Kidney (tissue), 22 donors: ENCODE measurements at places on chromosomes 16 and 17. TPM values are rescaled to one million over a fixed set of nuclear protein-coding genes. Genes with fewer than 3 reads are reported as not detected.

DNA sequence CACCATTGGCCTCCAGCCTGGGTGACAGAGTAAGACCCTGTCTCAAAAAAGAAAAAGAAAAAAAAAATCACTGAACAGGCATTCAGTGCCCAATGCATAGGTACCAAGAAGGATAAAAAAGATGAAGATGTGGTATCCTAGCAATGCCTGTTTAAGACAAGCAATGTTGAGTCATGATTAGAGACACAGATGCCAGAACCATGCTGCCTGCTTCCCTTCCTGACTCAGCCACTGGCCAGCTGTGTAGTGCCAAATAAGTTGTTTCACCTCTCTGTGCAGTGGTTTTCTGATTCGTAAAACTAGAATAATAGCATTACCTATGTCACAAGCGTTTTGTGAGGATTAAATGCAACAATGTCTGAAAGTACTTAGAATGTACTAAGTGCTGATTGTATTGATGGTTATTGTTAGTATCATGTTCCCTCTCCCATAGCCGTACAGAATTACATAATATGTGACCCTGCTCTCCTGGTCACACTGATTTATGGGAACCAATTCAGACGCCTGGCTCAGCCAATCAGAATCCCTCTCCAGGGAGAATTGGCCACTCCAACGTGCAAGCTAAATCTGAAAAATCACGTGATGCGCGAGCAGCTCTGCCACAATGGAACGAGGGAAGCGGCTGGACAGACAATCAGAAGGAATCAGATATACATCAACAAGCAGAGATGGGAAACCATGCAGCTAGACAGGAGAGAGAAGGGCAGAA lies 241.9 kb downstream of the SLC39A11 start:
- no peak for DNase-seq

DNA sequence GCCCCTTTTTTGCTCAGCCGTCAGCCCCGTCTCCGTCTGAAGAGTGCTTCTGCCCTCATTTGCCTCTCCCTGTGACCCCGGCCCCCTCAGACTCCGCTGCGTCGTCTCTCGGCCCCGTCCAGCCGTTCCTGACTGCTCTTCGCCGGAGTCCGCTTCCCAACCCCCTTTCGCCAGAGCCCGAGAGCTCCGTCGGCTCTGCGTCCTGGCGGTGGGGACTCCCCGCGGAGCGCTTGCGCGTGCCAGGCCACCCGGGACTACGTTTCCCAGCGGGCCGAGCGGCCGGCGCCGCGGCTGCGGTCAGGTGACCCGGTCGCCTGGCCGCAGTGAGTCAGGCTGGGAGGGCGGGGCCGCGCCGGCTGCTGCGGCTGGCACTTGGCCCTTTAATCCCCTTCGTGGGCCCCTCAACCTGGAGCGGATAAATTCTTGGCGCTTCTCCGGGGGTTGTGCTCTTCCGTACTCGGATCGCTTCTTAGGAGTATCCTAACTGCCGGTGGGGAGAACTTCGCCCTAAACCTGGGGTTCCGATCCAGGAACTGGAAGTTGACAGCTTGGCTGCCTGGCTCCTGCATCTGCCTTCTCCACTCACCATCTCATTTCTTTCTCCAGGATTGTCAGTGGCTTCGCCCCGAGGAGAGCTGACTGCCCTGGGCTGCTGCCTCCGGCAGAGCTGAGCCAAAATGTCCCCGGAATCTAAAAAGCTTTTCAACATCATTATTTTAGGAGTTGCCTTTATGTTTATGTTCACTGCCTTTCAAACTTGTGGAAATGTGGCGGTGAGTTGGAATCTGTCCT lies at the start of gene MFSD11:
TSS of gene MFSD11 (plus strand) at position 444 of the 792 bp plus-strand sequence. CDS start at position 678, 234 bp downstream.
- peak; percentile 95 for DNase-seq

GRCh38 chr17:76416457-76416856 lies 32.0 kb downstream of the SPHK1 start:
- DNase-seq, result no peak

- DNase-seq, result no peak
Measured at GRCh38 chr16:53960050-53960812, 256.3 kb downstream of the FTO start.

GRCh38 chr16:55039931-55040330 lies 109.3 kb downstream of the IRX5 start:
- peak; percentile 21 for DNase-seq

DNA sequence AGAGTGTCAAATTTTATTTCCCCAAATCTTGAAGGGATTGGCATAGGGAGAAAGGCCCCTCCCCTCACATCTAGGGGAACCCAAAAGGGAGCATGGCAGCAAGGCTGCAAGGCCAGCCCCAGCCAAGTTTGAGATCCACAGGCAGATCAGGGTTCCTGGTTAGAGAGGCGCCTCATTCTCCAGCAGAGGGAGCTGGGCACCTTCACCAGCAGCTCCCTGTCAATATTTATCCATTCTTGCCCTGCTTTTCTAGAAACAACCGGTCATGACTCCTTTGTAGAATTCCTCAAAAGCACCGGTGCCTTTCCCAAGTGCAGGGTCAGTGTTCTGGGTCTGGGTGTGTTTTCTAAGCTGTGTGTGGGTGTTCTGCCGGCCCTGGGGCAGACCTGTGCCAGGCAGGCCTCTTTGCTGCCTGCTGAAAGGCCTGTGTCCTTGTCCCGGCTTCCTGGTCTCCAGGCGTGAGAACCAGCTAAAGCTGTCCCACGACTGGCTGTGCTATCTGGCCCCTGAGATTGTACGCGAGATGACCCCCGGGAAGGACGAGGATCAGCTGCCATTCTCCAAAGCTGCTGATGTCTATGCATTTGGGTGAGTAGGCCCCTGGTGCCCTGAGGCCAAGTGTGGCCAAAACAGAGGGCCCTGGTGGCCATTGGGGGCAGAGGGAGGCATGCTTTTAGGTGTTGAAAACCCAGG lies 21.2 kb upstream of the LGALS9 start:
- DNase-seq, result peak; percentile 87

GFAP gene
- 1.4 TPM for total RNA-seq

DNA sequence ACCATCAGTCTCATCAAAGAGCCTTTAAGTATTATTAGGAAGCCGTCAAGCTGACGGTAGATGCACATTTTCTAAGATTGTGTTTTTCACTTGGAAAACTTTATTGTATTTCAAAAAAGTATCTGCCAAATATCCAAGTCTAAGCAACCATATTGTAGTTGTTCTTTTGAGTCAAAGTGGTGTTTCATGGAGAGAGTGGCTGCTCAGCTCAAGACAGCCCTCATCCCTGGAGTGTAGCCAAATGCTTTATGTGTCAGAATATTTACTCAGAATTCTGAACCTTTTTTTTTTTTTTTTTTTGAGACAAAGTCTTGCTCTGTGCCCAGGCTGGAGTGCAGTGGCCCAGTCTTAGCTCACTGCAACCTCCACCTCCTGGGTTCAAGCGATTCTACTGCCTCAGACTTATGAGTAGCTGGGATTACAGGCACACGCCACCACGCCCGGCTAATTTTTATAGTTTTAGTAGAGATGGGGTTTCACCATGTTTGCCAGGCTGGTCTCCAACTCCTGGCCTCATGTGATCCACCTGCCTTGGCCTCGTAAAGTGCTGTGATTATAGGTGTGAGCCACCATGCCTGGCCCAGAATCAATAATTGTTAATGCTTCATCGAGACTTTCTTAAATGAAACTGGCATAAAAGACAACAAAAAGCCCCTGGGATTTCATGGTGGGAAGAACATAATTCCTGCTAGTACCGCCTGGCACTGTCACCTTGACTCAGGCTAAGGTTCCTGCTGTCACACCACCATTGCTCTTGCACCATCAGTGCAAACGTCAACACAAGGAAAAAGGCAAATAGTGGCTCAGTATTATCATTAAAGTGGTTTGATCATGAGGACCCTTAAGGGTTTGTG lies 45.5 kb downstream of the PRKCA start:
- DNase-seq, result peak; percentile 37

- DNase-seq, result no peak
Measured at GRCh38 chr17:68792873-68793272, 162.3 kb downstream of the ABCA8 start.

PMM2 gene
- total RNA-seq, result 39.5 TPM

DNA sequence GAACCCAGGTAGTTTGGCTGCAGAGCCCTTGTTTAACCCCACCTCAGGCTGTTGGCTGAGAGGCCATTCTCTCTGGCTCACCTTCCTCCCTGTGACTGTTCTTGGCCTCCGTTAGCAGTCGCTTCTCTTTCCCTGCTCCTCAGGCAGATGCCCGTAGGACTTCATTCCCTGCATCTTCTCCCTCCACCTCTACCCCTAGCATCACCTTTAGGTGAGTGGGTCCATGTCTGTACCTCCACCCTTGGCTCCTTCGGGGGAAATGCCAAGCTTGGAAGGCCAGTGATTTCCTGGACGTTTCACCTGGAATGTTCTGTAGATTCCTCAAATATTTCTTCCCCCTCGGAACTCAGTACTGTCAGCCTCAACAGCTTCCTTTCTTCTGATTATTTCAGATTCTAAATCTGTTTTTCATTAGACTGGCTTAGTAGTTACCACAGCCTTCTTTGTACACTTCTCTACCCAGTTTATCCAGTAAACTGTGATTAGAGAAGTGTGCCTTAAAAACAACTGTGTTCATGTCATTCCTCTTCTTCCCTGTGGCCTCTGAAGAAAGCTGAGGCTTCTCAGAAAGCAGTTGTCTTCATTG lies 227.9 kb downstream of the MSI2 start:
- no peak for DNase-seq

- DNase-seq, result no peak
Measured at GRCh38 chr16:88394426-88394825, 11.7 kb downstream of the ZNF469 start.

- DNase-seq, result no peak
Measured at GRCh38 chr16:67546091-67546501, 16.2 kb upstream of the CTCF start.

DNA sequence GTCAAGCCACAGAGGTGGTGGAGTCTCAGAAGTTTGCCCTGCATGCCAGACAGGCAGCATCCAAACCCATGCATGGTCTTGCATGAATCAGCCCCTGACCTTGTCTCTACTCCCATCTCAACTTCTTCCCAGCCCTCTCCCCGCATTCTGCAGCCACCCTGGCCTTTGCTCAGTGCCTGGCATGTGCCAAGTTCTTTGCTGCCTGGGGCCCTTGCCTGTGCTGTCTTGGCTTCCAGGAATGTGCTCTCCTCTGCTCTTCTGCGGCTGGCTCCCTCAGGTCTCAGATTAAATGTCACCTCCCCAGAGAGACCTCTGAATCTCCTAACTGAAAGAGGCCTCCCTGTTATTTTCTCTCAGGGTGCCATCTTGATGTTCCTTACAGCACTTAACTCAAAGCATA lies 17.6 kb downstream of the DRC3 start:
- DNase-seq, result no peak

DNA sequence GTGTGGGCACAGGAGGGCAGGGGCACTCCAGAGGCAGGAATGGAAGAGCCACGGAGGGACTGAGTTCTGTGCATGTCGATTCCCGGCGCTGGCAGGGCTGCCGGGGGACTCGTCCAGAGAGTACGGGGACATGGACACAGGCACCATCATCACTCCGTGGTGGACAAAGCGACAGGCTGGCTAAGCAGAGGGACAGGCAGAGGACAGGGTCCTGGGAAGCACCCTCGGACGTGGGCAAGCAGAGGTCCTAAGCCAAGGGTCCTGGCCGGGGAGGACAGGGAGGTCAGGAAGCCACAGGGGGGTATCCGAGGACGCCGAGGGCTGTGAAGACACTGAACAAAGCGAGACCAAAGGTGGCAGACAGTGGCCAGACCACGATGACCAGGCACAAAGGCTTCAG lies 44.3 kb upstream of the ENPP7 start:
- no peak for DNase-seq

- DNase-seq, result peak; percentile 26
Measured at GRCh38 chr17:72354071-72354470, 233.3 kb downstream of the SOX9 start.

GRCh38 chr17:71825687-71826086 lies 295.1 kb upstream of the SOX9 start:
- no peak for DNase-seq

RAC3 gene
- total RNA-seq, result 2.6 TPM

KCTD5 gene
- 19.9 TPM for total RNA-seq

- DNase-seq, result no peak
Measured at GRCh38 chr17:52233176-52233575, 74.7 kb upstream of the CA10 start.

ZMYND15 gene
- 5.1 TPM for total RNA-seq

SLFN14 gene
- 0.09 TPM for total RNA-seq

- DNase-seq, result no peak
Measured at GRCh38 chr16:69428652-69429051, 4.2 kb downstream of the CYB5B start.

ASB16 gene
- 0.25 TPM for total RNA-seq

GRCh38 chr17:7237761-7238419 lies 1.4 kb downstream of the PHF23 start:
- peak; percentile 71 for DNase-seq

DNA sequence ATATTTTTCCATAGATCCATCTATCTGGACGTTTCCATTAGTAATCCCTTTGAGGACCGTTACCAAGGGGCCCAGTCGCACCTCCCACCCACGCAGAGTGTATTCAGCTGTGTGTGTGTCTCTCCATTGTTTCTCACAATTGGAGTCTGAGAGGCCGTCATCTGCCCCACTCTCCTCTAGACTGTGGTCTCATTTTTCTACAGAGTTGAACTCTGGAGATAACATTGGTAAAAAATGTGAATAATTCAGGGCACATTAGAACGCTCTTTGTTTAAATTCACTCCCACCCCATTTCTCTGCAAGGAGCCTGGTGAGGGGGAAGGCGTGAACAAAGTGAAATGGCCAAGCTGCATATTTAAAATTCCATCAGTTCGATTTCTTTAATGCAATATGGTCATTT lies 333.1 kb upstream of the MAF start:
- no peak for DNase-seq

DNA sequence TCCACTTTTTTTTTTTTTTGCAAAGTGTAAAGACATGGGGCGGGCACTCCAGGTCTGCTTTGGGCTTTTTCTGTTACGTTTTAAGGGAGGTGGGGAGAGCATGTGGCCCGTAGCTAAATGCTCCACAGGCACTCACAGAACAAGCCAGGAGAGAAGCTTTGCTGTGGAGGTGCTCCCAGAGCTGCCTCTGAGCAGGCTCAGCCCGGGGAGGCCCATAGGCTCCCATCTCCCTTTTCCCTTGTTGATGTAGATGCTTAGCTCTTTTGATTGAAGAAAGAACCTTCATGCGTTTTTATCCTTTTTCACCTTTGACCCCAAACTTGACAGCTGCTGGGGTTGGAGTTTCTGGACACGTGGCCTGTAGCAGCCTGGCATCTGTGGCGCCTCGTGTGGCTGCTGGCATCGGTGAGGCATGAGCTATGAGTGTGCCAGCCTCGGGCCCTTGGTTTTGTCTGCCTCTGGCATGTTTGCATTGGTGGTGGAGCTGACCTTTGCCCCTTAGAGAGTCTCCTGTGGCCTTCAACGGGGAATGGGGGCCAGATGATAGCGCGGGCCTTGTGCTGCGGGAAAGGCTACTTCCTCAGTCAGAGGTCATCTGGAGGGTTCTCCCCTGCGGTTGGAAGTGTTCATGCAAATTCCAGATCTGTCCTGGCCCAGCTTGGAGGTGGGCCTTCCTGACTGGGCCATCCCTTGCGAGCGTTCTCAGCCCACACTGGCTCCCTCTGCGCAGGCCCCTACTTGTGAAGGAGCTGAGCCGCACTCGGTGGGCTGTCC lies 20.0 kb upstream of the IL17C start:
- DNase-seq, result no peak

GRCh38 chr17:78883089-78883532 lies 19.9 kb downstream of the CEP295NL start:
- DNase-seq, result no peak

GRCh38 chr17:12097326-12097725 lies 76.6 kb downstream of the MAP2K4 start:
- no peak for DNase-seq
